ENCODE measurements at places on chromosomes 7 and 10. TPM values are rescaled to one million over a fixed set of nuclear protein-coding genes. Genes with fewer than 3 reads are reported as not detected.

DNA sequence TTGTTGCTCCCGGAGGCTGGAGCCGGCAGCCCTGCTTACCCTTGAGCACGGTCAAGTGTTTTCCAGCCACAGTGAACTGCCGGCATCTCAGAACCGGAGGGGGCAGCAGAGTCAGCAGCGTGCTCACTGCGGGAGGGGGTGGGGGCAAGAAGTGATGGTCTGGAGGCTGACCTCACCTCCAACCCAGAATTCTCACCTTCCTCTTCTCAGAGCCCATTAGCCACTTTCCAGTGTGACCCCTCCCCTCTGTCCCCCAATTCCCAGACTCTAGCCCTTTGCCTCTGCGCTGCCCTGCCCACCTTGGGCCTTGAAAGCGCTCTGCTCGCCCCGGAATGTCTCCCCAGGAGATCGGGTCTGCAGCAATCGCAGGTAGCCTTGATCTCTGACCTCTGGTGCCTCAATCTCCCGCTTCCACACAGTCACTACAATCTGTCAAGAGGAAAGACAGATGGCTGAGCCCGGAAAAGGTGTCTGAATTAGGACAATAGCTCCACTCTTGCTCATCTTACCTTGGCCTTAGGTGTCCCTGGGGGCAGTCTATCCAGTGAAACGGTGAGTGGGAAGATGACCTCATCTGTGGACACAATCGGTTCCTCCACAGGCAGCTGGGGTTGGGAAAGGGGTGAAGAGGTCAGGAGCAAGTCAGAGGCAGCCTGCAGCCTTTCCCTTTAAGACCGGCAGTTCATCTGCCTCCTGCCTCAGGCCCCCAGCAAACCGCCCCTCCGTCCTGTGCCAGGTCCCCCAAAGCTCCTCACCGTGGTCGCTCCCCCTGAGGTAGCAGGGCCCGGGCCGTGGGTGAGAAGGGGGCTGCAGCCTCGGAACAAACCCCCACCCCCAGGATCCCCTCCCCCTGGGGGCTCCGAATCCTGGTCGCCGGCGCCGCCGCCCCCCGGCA, 942 bp downstream of the TRAPPC14 start:
- H3K27ac ChIP-seq, result peak overlapping the region; percentile 91
- no peak for DNase-seq
- H3K36me3 ChIP-seq, result peaks cover 16% of the 10 kb centered on the region
- H3K27me3 ChIP-seq, result no peaks in the 10 kb centered on the region
- H3K4me1 ChIP-seq, result peaks cover 23% of the 10 kb centered on the region

DNA sequence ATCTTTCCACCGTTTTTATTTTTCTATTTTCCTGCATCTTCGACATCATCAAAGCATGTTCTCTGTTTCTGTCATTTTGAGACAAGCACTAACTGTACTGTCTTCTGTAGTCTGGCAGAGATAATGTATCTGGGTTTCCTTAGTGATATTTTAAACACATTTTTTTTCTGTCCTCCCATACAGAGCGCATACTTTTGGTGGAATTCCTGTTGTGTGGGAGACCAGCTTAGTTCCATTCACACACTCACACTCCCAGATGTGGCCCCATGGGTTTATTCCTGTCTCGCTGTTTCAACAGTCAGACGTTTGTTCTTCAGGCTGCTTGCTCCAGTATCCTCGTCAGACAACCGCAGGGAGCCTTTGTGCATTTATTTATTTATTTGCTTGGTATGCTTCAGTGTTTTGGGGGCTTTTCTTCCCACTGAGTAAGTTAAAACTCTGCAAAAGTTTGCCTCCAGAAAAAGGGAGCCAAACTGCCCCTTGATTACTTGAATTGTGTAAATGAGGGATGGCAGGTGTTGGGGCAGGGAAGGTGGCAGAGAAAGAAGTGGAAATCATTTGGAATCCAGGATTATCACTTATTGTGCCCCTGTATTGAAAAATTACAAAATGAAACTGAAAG, 456.8 kb upstream of the KLF6 start:
- H3K4me3 ChIP-seq, result no peak overlapping the region
- H3K4me1 ChIP-seq, result peaks cover 44% of the 10 kb centered on the region
- no peaks in the 10 kb centered on the region for H3K36me3 ChIP-seq
- DNase-seq, result no peak
- no peaks in the 10 kb centered on the region for H3K27me3 ChIP-seq
- H3K27ac ChIP-seq, result no peak overlapping the region

DNA sequence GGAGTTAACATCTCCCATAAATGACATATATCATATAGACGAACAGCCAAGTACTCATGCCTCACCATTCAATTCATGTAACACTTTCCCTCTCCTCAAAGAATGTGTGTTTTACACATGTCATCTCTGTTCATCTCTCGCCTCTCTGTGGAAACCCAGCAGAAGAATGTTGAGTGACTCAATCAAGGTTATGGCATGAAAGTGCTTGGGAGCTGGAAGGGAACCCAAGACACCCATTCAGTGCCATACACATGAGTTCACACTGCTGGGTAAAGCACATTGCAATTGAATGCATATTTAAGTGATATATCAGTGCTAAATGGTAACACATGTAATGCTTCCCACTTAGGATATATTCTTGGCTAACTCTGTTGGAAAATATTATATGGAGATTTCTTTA, 322.9 kb downstream of the PTEN start:
- no peak overlapping the region for H3K27ac ChIP-seq
- no peaks in the 10 kb centered on the region for H3K27me3 ChIP-seq

Gene SH2D4B
- total RNA-seq, result 0.22 TPM

GRCh38 chr7:114622221-114622620, 207.6 kb downstream of the FOXP2 start:
- no peaks in the 10 kb centered on the region for H3K36me3 ChIP-seq
- no peak overlapping the region for H3K27ac ChIP-seq
- no peaks in the 10 kb centered on the region for H3K4me1 ChIP-seq
- no peak overlapping the region for H3K4me3 ChIP-seq
- no peaks in the 10 kb centered on the region for H3K27me3 ChIP-seq

DNA sequence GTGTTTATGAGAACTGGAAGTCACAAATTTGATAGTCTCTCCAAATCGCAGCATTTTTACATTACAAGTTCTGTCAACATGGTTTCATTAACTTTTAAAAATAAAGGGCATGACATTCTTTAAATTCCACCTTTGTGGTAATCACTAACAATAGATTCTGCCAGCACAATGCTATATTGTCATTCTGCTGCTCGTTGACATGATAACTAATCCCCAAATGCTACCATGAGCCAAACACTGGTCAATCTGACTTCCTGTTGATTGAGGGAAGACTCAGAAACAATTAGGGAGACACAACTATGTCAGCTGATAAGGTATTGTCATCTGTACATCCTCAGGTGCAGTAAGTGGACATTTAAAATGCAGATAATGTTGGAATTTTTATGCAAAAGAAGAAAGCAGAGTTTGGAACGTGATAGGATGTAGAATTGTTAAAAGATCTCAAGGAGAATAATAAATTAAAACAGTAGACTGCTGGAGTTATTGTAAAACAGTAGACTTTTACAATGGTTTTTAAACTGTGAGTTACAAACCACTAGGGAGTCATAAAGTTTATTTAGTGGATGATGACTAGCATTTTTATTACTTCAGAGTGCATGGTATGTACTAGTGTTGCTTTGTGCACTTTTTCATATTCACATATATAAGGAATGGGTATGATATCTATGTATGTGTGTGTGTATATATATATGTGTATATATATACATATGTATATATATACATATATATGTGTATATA, 126.4 kb upstream of the DKK1 start:
- H3K27me3 ChIP-seq, result no peaks in the 10 kb centered on the region
- H3K36me3 ChIP-seq, result no peaks in the 10 kb centered on the region
- no peak overlapping the region for H3K4me3 ChIP-seq
- no peak for DNase-seq

DNA sequence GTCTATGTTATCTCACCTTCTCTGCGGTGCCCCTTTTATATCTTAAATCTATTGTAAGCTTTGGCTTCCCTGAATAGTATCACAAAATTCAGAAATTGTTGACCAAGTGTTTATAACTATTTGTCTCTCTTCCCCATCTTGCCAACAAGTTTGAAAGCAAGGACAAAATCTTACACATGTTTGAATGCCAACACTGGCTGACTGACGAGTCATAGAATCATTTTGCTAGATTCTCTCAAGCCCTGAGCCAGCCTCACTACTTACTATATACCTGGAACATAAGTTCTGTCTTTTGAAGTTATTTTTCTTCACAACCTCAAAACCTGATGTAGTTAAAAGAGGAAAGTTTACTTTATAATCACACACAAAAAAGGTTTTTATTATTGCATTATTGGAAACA, 700.7 kb downstream of the PHTF2 start:
- no peak overlapping the region for H3K4me3 ChIP-seq
- H3K4me1 ChIP-seq, result no peaks in the 10 kb centered on the region
- H3K27ac ChIP-seq, result no peak overlapping the region
- no peak for DNase-seq
- no peaks in the 10 kb centered on the region for H3K36me3 ChIP-seq
- H3K27me3 ChIP-seq, result peaks cover 33% of the 10 kb centered on the region

Gene AEBP1
- total RNA-seq, result 0.49 TPM

GRCh38 chr7:41921453-41921981, 218.6 kb upstream of the INHBA start:
- no peaks in the 10 kb centered on the region for H3K27me3 ChIP-seq
- H3K27ac ChIP-seq, result no peak overlapping the region
- H3K4me1 ChIP-seq, result no peaks in the 10 kb centered on the region
- no peak for DNase-seq

Gene ABCB1
- total RNA-seq, result 1.8 TPM

DNA sequence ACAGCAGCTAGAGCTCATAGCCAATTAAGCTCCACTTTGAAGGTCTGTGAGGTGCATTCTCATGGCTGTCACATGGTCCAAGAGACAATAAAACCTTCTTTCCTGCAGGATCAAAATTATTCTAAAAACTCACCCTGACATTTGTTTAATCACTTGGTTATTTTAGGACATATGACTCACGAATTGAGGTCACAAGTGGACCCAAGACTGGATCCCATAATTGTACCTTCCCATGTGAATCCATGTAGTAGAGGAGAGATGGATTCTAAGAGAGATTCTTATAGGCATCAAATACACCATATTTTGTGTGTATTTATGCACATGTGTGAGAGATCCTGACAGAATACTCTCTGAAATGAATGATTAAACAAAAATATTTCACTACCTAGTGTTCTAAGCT, 18.1 kb downstream of the POLR1F start:
- no peak for DNase-seq
- no peaks in the 10 kb centered on the region for H3K4me1 ChIP-seq
- no peak overlapping the region for H3K27ac ChIP-seq

GRCh38 chr10:83023662-83024061, 1115.6 kb upstream of the GHITM start:
- no peak overlapping the region for H3K27ac ChIP-seq
- H3K27me3 ChIP-seq, result no peaks in the 10 kb centered on the region
- DNase-seq, result no peak
- no peaks in the 10 kb centered on the region for H3K4me1 ChIP-seq
- no peaks in the 10 kb centered on the region for H3K36me3 ChIP-seq

DNA sequence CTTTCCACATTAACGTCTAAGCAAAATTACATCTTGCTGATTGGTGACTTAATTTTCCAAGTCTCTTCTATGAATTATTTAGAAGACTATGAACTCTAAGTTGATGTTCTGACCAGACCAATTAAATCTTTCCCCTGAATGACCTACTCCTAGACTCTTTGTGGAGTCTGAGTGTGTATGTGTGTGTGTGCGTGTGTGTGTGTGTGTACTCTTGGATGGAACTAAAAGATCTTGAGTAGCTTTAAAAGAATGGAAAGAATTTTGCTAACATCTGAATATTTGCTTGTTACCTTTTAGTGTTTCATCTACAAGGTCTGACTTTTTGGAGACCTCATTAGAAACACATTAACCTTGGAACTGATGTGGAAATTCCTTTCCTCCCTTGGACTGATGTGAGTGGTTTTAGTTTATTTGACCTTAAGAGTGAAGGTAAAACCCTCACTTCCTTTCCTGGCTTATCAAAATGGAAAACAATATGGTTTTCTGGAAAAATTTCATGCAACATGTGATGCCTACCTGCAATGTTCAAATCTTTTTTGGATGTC, 257.1 kb downstream of the GATA3 start:
- no peak overlapping the region for H3K27ac ChIP-seq
- H3K36me3 ChIP-seq, result no peaks in the 10 kb centered on the region
- DNase-seq, result no peak
- H3K27me3 ChIP-seq, result 0 out of 2 replicates have a peak, but pooled peaks cover 3% of the 10 kb centered on the region

- H3K4me1 ChIP-seq, result peaks cover 23% of the 10 kb centered on the region
- peak overlapping the region; percentile 88 for H3K4me3 ChIP-seq
- peak overlapping the region; percentile 49 for H3K27ac ChIP-seq
- no peak for DNase-seq
- H3K27me3 ChIP-seq, result no peaks in the 10 kb centered on the region
Measured at GRCh38 chr10:98446151-98446660, 529 bp downstream of the HPS1 start.

- DNase-seq, result no peak
- no peak overlapping the region for H3K27ac ChIP-seq
- H3K27me3 ChIP-seq, result no peaks in the 10 kb centered on the region
- no peaks in the 10 kb centered on the region for H3K36me3 ChIP-seq
Measured at GRCh38 chr10:3807928-3808496, 23.0 kb upstream of the KLF6 start.

DNA sequence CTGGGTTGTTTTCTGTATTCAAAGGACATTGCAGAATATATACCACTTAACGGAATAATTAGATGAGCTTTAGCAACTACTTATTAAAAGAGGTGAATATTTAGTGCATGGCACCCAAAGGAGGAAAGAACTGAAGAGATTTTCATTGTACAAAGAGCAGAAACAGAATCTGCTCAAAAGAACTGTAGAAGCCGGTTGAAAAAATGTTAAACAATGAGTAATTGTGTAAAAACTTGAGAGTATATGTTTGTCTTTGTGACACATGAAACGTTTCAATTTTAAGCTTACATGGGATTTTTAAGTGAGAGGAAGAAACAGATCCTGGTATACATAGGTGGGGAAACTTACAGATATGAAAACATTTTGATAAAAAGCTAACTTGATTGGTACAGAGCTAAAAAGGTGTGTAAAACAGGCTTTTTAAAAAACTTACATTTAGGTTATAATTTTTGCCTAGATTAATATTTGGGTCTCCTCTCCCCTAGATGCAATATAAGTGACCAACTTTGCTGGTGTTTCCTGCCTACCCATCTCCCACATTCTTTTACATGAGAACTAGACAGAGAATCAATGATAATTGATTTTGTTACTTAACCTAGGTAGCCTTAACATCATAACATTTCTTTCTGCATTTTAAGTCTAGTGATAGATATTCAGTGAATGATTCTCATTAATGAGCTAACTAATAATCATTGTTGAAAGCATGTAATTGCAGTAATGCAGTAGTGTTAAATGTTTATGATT, 6.8 kb downstream of the ARL5B start:
- H3K27me3 ChIP-seq, result no peaks in the 10 kb centered on the region
- DNase-seq, result no peak
- no peak overlapping the region for H3K27ac ChIP-seq
- peaks cover 20% of the 10 kb centered on the region for H3K36me3 ChIP-seq
- peaks cover 14% of the 10 kb centered on the region for H3K4me1 ChIP-seq
- no peak overlapping the region for H3K4me3 ChIP-seq

DNA sequence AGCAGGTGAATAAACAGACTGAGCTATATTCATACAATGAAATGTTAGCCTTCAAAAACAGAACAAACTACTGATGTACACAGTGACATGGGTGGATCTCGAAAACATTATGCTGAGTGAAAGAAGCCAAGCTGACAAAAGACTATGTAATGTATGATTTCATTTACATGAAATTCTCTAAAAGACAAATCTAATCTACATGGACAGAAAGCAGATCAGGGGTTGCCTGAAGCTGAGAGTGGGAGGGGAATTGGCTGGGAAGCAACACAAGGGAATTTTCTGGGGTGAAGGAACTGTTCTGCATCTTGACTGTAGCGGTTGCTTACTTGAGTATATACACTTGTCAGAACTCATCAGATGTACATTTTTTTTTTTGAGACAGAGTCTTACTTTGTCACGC, 121.7 kb upstream of the SVIL start:
- no peaks in the 10 kb centered on the region for H3K36me3 ChIP-seq
- no peaks in the 10 kb centered on the region for H3K27me3 ChIP-seq
- no peak overlapping the region for H3K4me3 ChIP-seq
